ENCODE measurements at places on chromosomes 2 and 18. TPM values are rescaled to one million over a fixed set of nuclear protein-coding genes. Genes with fewer than 3 reads are reported as not detected.

- DNase-seq, result peak; percentile 95
Measured at GRCh38 chr2:85420536-85421259, 2.2 kb downstream of the SH2D6 start.

DNA sequence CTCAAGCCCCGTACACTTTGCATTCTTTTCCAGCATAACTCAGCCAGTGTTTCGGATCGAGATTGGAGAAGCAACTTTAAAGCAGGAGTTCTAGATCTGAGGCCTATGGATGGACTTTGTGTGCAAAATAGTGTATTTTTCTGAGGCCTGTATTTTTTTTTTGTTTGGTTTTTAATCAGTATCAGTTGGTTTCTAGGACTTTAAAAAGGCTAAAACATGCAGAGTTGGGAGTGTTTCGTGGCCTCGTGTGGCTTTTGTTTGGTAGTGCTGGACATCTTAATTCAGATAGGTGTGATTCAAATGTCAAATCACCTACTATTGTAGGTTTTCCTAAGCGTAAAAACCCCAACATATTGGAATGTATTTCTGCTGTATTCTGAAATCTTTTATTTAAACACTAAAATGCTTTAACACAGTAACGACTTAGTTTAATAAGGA is 282 bp upstream of the PUS10 start:
- no peak for DNase-seq

The ATOH8 gene
- 25.8 TPM for total RNA-seq

DNA sequence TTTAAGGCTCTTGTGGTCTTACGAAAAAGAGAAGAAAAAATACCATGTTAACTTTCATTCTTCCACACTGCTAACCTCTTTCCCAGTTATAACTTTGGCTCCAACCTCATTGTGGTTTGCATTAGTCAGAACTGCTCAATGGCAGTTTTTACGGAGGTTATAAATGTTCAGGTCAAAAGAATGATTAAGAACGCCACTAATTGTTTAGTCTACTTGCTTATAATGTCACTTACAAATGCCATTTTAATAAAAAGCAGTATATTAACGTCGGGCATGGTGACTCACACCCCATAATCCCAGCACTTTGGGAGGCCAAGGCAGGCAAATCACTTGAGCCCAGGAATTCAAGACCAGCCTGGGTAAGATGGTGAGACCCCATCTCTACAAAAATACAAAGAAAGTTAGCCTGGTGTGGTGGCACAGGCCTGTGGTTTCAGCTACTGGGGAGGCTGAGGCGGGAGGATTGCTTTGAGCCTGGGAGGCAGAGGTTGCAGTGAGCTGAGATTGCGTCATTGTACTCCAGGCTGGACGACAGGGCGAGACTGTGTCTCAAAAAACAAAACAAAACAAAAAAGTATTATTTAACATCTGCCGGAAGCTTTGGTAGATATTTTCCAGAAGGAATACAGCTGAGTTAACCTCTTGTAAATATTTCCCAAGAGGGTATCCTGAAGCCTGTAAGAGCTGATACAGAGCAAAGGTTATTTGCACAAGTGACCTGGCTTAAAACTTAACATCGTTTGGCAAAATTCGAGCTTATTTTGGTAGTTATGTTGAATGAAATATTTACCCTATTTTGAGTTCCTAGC is 5.1 kb downstream of the AGPS start:
- no peak for DNase-seq

DNA sequence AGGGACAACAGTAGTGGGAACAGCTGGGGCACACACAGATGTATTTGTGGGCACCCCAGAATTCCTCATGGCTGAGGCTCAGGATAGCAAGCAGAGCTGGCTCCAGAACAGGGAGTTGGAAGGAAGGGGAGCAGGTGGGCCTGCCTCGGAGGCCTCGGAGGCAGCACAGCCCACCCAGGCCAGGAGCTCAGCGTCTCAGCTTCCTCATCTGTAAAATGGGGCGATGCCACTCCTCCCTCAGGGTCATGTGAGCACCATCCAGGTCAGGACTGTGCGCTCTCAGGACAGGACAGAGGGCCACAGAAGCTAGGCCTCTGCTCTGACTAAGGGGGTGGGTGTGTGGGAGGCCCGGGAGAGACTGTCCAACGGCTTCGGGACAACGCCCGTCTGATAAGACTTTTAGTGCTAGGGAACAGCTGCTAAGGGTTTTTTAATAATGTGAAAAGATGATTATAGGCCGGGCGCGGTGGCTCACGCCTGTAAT is 106.2 kb downstream of the HDAC4 start:
- peak; percentile 55 for DNase-seq

Measured in Right ventricle myocardium superior (tissue), 1 donor.